Posterior cingulate gyrus (tissue), 11 donors: ENCODE measurements at places on chromosomes 16 and 17.

DNA sequence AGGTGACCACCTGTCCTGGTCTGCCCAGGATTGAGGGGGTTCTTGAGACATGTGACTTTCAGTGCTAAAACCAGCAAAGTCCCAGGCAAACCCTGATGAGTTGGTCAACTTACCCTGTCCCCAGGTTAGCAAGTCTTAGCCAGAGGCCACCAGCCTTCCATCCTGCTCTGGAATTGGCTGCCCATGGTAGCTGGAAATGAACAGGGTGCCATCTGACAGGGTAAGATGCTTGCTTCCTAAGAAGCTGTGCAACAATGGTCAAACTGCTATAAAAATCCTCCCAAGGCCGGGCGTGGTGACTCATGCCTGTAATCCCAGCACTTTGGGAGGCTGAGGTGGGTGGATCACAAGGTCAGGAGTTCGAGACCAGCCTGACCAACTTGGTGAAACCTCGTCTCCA is 22.8 kb upstream of the MTMR4 start:
- DNase-seq = peak; percentile 24

- peak; percentile 24 for DNase-seq
These were observed 7.6 kb downstream of the SNRNP25 start for GRCh38 chr16:60929-61878.

DNA sequence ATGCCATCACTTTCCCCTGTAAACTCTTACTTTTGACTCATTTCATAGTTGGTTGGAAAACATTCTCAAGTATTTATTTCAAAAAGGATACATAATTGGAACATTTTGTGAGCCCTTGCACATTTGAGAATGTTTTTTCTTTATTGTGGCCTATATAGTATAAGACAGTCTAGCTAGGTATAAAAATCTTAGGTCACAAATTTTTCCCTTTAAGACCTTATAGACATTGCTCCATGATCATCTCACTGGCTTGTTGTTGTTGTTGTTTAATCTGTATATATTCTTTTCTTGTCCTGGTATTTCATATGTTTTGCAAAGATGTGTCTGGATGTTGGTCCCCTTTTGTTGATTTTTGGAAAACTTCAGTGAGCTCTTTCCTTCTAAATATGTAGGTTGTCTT is 194.2 kb downstream of the NTN1 start:
- no peak for DNase-seq

DNA sequence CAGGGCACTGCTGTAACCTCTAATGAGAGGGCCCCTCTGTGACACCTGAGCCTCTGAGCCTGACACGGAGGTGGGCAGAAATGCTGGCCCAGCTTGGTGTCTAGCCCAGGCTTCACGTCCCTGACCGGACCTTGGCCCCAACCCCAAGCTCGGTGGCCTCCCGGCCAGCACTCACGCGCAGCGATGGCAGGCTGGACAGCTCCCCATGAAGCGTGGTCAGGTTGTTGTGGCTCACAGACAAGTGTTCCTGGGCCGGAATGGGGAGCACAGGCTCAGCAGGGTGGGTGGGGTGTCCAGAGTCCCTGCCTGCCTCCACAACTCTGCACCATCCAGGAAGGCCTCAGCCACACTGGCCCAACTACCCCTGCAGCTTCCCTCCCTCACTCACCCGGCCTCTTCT is 2.2 kb downstream of the FLII start:
- no peak for DNase-seq

DNA sequence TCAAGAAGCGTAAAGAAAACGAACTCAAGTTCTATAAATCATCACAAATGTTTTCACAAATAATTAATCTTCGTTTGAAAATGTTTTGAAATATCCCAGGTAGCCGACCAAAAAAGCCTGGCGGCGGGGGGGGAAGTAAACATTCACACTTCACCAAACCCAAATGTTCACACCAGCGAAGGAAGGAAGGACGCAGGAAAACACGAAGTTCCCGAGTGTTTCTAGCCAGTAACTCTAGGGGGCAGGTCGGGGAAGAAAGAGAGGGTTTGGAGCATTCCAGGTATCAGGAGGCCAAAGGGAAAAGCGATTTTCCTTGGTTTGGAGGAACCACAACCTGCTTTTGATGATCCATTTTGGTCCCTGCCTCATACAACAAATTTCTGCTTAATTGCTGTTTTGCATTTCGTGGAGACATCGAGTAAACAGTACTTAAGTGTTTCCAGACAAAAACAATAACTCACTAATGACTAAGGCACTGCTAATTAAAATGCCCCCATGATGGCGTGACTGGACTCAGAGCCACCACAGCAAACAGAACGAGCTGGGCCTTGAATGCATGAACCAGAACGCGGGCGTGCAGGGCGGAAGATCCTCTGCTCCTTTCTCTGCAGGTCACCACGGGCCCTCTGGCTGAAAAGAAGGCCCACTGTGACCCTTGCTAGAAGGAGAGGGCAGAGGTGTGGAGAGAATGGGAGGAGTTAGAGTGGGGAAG is 16.6 kb downstream of the ZFHX3 start:
- DNase-seq = no peak
